Left renal cortex interstitium (tissue), 4 donors: ENCODE measurements at places on chromosomes 5 and 9. TPM values are rescaled to one million over a fixed set of nuclear protein-coding genes. Genes with fewer than 3 reads are reported as not detected.

Gene SLC46A2
- 0.21 TPM for polyA plus RNA-seq

GRCh38 chr5:173172166-173172565 lies 27.8 kb downstream of the BNIP1 start:
- DNase-seq = no peak

Gene PCDHGA5
- 3.0 TPM for polyA plus RNA-seq

DNA sequence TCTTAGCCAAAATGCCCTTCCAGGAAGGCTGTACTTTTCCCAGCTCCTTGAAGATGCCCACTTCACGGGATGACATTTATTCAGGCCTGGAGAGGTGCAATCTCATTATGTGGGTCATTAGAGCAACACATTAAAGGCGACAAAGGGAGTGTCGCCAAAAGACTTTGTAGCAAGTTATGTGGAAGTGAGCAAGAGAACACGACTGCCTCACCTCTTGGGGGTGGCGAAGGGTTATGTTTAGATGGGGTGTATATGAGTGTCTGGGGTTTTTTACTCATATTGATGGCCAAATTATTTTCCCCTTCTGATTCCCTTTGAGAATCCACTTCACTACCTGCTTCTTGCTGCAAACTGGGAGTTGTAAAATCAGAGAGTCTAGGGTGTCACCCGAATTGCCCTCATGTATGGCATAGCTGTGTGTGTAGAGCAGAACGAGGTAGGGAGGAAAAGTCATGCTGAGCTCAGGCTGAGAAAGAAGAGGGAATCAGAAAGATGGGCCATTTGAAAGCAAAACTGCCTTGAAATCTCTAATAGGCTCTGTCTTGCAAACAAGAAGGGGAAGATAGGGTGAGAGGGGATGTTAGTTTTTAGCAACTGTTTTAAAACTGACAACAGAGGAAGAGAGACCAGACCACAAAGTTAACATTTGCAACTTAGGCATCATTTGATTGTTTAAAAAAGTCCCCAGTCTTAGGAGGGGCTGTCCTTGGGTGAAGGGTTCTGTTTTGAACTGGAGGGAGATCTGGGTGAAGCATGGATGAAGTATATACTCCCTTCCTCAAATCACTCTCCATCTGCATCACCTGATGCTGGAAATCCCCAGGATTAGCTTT lies 97.1 kb upstream of the IL12B start:
- DNase-seq = no peak

GRCh38 chr5:4976902-4977301 lies 163.2 kb upstream of the ADAMTS16 start:
- DNase-seq = no peak

Gene CCNI2
- polyA plus RNA-seq = 4.8 TPM

GRCh38 chr5:94423411-94423810 lies 195.0 kb downstream of the KIAA0825 start:
- DNase-seq = no peak

DNA sequence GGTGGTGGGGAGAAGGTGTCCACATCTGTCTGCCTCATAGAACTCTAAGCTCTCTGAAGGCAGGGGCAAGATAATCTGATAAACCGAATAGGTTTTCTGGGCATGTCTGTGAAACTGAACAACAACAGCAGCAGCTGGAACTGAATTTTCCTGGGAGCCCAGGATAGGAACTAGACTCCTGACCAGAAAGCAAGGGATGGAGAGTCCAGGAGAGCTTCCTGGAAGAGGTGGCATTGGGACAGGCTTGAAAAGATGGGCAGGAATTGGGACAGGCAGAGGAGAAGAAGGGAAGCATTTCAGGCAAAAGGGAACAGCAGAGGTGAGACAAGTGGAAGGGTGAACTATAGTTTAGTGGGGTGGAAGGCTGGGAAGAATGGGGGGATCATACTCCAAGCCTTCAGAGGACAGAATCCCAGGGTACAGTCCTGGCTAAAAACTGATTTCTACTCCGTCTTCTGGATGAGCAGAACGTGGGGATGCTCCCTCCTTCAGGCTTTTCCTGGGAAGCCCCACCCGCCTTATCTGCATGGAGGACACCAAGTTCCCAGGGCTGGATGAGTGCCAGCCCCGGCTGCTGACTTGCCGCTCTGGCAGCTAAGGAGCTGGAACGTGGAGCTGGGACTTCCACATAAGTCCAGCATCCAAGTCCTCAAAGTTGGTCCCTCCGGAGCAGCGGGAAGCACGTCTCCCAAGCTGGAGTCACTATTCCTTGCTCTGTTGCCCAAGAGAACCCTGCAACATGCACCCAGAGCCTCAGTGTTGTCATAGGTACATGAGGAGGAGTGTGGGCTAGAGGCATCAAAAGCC lies 13.9 kb upstream of the KIF12 start:
- DNase-seq = no peak

GRCh38 chr9:127526655-127527559 lies 75.6 kb downstream of the LRSAM1 start:
- DNase-seq = no peak

Gene C9
- 0.24 TPM for polyA plus RNA-seq

GRCh38 chr9:92747459-92748232 lies 17.0 kb downstream of the BICD2 start:
- DNase-seq = no peak

DNA sequence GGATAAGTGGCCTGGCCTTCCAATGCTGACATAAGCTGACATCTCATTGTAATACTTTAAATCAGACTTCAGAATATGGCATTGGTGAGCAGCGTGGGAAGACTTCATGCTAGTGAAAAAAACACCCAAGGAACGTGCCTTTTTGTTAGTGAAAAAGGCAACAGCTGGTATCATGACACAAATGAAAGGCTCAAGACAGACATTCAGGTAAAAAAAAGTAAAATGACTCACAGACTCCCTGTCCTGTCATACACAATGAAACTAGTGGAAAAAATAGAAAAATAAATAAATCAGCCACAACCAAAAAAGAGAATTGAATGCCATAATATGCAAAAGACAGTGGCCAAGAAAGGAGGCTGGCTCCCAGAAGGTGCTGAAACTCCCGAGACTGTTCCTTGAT lies 24.4 kb upstream of the PPP1R2B start:
- no peak for DNase-seq

Gene CARD9
- polyA plus RNA-seq = 2.0 TPM

- DNase-seq = peak; percentile 11
Measured at GRCh38 chr9:34252670-34253459, 74.0 kb downstream of the UBAP1 start.

DNA sequence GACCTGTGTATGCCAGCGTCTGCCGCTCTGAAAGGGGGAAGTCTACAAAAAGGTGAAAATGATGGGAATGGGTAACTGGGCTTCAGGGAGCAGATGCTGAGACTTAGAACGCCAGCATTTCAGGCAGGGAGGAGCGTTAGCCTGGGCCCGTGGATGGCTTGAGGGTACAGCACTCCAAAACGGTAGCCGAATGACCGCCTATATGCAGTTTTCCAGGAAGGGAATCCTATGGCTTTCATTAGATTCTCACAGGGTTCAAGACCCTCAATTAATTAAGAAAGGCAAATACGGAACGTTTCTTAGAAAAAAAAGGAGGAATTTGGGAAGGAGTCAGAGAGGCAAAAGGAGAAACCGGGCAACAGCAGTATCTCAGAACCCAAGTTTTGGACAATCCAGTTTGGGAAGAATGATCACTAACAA lies 639 bp downstream of the AMACR start:
- no peak for DNase-seq

Gene SPINK5
- 0.52 TPM for polyA plus RNA-seq

Gene SH3GL2
- polyA plus RNA-seq = 4.3 TPM

- DNase-seq = no peak
Measured at GRCh38 chr5:67182301-67182790, 14.3 kb downstream of the CD180 start.

Gene NR5A1
- not detected for polyA plus RNA-seq

Gene PTGER4
- 12.2 TPM for polyA plus RNA-seq

- DNase-seq = no peak
Measured at GRCh38 chr5:20056933-20057332, 68.9 kb upstream of the CDH18 start.
